ENCODE measurements at places on chromosomes 4 and X.

DNA sequence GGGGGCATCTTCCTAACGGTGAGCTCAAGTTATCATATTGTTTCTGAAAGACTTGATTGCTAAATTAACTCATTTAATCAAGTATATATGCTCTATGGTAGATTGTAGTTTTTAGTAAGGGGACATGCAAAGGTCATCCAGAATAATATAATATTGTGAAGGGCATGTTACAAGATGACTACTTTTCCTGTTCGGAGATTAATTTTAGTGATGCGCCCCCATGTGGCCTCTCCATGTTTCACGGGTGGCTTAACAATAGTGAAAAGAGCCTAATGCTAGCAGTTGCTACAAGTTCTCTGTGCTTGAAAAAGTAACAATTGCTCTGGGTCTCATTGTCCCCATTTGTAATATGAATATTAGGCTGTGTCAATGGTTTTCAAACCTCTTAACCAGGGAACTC is 12.2 kb downstream of the SMPX start:
- peak; percentile 1 for DNase-seq

- peak; percentile 3 for DNase-seq
Measured at GRCh38 chrX:71533851-71534561, 1.1 kb downstream of the OGT start.

- no peak for DNase-seq
Measured at GRCh38 chr4:177451108-177451500, 8.9 kb upstream of the AGA start.

DNA sequence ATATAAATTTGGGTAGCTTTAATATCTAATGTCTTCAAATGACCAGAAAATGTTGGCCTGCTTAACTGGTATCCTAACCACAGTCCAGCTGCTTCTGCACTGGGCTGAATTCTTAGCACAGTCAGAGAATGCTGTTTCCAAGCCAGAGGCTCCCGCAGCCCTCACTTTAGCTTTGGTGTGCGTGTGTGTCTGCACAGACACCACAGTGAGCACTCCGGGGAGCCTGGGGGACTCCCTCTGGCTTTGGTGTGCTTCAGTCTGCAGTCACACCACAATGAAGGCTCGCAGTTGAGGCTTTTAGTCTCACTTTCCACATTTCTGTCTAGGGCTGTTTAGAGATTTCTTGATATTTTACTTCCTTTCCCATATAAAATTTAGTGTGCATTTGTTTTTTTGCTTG is 53.6 kb downstream of the APOO start:
- DNase-seq = no peak

DNA sequence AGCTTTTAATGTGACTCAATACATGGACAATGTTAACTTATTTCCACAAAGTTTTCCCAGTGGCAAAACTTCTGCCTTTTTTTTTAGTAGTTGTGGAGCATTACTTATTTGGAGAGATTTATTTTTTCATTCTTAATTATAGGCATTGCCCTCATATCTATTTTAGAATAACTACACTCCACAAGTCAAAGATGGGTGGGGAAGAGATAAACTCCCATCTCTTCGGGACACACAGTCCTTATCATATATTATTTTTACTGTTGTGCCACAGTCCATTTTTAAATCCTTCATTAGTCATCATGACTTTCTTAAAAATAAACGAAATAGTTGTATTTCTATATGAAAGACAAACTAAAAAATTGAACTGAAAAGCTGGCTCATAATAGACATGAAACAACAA is 1.2 kb downstream of the DMD start:
- no peak for DNase-seq

Measured in activated CD4-positive, CD25-positive, alpha-beta regulatory T cell (primary cell).